DMS53 (cell line): ENCODE measurements at places on chromosomes 1 and 21.

DNA sequence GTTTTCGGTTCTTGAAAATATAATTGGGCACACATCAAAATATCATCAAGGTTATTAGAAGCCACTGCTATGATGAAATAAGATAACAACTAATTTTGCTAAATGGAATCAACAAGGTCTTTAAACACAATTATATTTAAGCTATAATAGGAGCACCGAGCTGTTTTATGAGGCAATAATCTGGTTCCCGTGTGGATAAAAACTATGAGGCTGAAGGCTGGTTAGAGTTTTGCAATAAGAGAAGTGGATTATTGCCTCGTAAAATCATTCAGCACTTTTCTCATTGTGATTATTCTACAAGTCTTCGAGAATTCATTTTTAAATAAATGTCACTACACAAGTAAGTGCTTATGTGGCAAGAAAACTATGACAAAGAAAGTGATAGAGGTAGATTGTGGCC is 975.7 kb upstream of the ADGRL2 start:
- DNase-seq: no peak

DNA sequence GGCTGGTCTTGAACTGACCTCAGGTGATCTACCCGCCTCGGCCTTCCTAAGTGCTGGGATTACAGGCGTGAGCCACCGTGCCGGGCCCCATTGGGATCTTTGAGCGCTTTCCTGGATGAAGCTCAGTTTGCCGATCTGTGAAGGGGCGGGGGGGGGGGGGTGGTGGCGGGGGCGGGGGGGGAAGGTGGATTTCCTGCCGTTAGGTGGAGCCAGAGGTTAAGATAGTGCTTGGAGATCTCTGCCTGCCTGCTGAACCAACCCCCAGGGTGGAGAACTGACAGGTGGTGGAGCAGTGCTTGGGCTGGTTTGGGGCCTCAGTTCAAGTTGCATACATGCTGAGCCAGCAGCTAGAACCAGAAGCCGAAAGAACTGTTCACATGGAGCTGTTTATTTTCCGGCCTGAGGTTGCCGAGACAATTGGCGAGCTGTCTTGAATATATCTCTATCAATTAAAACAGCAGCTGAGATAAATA is 1.7 kb downstream of the TMCC2 start:
- peak; percentile 95 for DNase-seq

GRCh38 chr1:176102768-176103350 is 104.2 kb downstream of the COP1 start:
- no peak for DNase-seq

DNA sequence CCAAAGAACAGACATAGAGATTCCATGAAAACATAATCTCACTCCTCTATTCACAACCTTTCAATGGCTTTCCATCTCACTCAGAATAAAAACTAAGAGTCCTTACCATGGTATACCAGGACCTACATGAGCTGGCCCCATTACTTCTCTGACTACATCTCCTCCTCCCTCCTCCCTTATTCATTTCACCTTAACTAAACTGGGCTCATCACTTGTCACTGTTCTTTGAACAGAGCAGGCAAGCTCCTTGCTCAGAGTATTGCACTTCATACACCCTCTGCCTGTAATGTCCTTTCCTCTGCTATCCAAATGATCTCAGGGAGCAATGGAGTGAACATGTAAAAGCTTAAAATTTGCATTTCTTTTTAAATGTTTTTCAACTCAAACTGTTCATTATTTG is 142.0 kb downstream of the MRPL39 start:
- no peak for DNase-seq

GRCh38 chr1:107976431-107976830 is 11.5 kb upstream of the VAV3 start:
- no peak for DNase-seq
